ENCODE measurements at places on chromosomes 16 and 17. TPM values are rescaled to one million over a fixed set of nuclear protein-coding genes. Genes with fewer than 3 reads are reported as not detected.

DNA sequence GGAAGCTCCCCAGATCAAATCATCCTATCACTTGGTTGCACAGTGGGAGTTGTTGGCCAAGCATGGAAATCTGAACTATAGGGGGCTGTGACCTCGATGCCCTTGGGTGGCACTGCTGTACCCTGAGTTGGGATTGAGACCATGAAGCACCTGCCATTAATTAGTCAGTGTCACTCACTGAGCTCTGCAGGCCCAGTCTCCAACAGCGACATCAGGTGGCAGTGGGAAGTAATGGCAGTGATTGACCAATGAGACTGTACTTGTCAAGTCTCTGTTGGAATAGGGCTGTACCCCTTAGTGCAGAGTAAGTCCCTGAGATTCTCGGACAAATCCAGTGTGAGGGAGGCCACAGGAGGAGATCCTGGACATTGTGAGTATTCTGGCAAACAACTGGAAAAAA, 118.0 kb upstream of the RPL38 start:
- no peak for DNase-seq

DNA sequence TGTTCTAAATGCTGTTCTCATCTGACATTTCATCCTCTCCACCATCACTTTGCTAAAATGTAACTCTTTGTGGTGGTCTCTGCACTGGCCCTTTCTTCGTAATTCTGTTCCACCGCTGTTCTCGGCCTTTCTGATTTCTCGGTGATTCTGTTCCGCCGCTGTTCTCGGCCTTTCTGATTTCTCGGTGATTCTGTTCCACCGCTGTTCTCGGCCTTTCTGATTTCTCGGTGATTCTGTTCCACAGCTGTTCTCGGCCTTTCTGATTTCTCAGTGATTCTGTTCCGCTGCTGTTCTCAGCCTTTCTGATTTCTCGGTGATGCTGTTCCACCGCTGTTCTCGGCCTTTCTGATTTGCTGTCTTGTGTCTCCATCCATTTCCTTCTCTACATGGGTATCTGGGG, 12.3 kb downstream of the FOXF1 start:
- DNase-seq = no peak

GRCh38 chr16:3363793-3364192, 8.1 kb downstream of the OR2C1 start:
- no peak for DNase-seq

- DNase-seq = no peak
Observed at GRCh38 chr17:47265983-47266541, 12.4 kb downstream of the ITGB3 start.

DNA sequence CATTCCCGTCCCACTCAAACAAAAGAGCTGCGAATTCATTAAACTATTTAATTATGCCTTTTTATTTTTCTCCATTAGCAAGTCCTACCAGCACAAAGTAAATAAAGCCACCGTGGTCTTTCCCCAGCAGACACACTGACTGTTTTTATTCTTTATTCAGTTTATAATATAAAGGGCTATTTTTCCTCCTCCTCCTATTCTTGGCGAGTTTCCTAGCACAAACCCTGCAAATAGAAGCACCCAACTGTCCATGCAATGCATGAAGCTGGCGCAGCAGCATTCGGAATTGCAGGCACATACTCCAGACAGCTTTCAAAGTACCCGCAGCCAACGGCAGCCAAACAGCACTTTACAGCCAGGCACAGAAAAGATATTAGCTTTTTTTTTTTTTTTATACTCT, 583.4 kb upstream of the PSMD7 start:
- DNase-seq = peak; percentile 37

The CEP112 gene
- polyA plus RNA-seq = 18.9 TPM
